NCI-H524 (cell line): ENCODE measurements at places on chromosomes 4 and X.

DNA sequence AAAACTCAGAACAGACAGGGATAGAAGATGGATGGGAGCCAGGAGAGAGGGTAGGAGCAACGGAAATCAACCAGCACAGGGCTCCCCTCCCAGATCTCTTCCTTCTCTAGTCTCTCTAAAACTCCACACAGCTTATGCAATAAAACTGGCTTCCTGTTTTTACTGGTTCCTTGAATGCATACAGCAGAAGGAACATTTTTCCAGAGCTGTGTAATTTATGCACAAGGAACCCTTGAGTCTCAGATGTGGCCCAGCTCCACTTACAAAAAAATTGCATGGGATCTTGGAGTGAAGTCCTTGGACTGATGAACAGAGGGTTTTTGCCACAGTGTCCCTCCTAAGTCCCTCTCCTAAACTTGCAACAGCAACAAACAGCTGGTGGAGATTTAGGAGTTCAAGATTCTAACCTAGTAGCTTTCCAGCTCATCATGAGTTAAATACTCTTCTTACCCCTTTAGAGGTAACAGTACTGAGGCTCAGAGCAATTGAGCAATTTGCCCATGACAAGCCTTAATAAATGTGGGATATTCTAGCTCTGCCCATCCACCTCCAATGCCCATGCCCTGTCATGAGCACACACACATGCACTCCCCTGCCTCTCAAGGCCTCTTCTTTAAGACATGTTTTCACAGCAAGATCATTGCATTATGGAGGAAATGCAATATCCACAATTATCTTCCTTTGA is 18.4 kb upstream of the CC2D2A start:
- DNase-seq, result no peak

DNA sequence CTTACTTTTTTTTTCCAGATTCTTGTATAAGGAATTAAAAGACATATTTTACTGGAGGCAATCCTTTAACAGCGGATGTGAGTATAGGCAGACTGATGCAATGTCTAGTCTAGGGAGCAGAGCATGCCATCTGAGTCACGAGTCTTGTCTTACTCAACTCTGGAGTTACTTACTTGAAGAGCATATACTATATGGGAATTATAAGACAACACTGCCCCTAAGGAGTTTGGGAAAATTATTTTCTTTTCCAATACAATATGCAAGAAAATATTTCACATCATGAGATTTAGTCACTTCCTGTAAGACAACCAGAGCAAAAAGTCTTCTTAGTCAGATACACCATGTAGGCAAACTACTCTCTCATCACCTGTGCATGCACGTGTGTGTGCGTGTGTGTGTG is 537.3 kb upstream of the FTHL17 start:
- DNase-seq, result no peak

DNA sequence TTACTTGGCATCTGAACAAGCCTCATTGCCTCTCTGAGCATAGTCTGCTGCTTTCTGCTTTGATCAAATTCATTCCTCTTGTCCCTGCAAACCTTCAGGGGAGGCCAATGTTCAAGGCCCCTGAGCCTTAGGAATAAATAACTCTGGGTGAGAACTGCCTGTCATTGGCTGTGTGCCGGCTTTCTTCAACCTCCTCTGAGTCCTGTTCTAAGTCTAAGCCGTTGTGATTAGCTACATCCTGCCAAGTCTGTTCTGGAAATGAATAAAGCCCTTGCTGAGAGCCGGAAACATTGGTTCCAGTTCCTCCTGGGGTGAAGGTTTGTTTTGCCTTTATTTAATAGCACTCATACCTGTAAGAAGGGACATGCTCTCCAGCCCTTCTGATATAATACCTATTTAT is 13.8 kb downstream of the RNF4 start:
- no peak for DNase-seq

DNA sequence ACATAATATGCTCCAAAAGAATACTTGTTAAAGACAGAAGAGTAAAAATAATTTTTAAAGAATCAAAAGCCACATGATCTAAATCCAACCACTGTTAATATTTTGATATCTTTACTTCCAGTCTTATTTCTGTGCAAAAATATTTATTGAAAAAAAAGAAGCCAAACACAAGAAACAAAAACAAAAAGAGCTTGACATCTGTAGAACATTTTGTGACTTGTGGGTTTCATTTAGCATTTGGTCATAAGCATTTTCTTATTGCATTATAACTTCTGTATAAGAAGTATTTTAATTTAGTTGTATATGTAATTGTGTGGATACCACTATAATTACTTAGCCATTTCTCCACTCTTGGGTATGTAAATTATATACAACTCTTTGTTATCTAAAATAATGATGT is 63.1 kb downstream of the DIPK2B start:
- DNase-seq, result no peak

DNA sequence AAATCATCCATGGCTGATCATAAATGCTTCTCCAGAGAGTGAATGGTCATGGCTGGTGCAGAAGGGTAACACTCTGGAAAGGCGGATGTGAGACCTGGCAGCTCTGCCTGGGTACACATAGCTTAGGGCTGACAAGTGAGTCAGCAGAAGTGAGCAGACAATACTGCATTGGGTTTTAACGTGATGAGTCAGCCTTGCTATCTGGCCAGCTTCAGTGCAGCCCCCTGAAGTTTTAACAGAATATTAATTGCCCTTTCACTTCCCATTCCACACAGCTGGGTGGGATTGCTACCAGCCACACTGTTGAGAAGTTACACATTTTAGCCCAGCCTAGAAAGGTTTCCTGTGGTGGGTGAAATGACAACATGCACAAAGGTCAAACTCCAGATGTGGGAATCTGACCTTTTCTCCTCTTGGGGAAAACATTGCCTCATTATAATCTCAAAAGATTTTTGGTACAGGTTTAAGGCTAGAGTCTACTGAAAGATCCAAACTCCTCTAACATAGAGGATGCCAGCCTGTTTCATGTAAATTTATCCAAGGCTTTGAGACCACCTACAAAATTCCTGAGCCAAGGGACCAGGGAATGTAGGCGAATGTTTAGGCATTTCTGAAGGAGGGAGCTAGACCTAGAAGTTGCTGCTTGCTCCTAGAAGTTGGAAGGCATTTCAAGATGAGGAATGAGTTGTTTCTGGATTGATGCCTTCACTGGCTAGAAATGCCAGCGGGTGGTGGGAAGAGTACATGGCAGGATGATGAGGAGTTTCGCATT is 230.3 kb upstream of the PGRMC2 start:
- no peak for DNase-seq

GRCh38 chr4:176882206-176882605 is 89.5 kb upstream of the VEGFC start:
- DNase-seq, result no peak

GRCh38 chr4:4364486-4365208 is 22.3 kb upstream of the NSG1 start:
- DNase-seq, result no peak
